ENCODE measurements at places on chromosomes 5 and 9.
A peak's percentile ranks its signal among the peaks of the same experiment; 100 is the strongest.

DNA sequence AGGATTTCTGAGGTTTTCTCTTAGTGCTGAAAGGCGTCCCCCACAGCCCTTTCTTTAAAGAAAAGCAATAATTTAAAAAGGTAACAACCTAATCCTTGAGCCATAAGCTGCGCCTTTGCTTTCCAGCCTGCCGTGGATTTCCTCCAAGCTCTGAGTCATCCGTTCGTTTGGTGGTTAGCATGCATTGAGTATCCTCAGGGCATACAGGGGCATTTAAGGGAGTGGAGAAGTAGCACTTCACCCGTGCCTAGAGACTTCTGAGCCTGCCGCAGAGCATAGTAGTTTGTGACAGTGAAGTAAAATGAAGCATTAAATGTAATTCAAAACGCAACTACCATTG lies 892 bp upstream of the TNC start:
- DNase-seq = no peak

DNA sequence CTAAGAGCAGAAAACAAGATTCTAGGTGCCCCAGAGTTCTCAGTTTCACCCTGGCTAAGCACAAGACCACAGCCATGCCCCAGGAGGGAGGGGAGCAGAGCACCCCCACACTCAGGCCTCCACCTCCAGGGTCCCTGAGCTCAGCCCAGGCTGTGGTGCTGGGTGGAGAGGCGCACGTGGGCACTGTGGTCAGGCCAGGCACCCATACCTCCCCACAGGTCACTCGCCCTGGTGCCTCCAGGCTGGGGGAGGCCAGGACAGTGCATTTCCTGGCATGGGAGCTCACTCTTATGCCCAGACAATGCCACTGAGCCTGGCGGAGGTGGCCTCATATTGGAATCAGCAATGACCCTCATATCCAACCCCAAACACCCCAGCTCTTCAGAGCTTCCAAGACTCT lies 78.8 kb downstream of the HRH2 start:
- no peak for DNase-seq

- no peak for DNase-seq
Observed at GRCh38 chr5:95358320-95358719, 32.8 kb upstream of the FAM81B start.

GRCh38 chr5:66958980-66959641 lies 237.5 kb downstream of the CD180 start:
- no peak for DNase-seq

- DNase-seq = no peak
Observed at GRCh38 chr5:1659100-1659981, 135.6 kb upstream of the LPCAT1 start.

DNA sequence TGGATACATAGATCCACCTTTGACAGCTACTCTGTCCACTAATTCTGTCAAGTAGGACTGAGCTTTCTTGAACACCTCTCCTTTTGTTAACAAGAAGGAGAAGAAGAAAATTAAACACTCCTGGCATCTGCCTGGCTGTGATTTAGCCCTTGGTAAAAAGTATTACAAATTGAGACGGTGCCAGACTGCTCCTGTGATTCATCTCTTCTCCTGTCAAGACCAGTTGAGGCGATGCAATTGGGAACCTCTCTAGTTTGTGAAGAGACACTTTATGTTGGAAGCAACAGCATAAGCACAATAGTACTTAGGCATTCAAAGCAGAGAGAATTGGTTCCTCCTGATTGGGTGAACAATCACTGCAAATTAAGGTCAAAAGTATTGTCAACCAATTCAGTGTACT lies 72.7 kb downstream of the GHR start:
- no peak for DNase-seq

DNA sequence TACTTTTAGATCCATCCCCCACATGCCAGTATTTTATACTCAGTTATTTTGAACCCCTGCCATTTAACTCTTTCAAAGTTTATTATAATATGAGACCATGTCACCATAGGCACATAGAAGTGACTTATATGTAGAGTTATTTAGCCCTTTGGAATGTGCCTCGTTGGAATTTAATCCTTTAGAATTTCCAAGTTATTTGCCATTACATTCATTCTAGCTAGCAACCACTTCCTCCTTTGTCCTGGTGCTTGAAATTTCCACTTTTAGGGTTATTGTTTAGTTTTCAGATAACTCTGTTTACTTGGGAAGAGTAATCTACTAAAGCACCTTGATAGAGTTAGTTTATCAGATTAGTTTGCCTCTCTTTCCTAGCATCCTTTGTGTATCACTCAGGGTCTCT lies 82.8 kb upstream of the TLE1 start:
- no peak for DNase-seq

DNA sequence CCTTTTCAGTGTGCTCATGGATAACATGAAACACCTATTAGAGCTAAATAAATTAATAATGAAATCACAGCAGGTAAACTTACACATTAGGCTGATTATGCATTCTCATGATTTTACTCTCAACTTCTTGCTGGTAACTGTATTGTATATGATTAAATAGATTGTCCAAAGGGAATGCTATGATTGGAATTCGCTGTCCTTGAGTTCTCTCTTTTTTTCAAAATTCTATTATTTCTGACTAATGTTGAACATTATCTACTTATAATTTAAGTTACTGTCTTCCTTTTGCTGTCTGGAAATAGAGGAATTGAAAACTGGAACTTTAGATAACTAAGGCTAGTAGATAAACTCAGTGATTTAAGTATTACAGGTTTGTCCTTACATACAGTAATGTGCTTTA lies 13.1 kb downstream of the CENPH start:
- DNase-seq = no peak

GRCh38 chr5:146921225-146921624 lies 42.7 kb upstream of the PPP2R2B start:
- no peak for DNase-seq

GRCh38 chr5:588406-588995 lies 23.6 kb upstream of the CEP72 start:
- DNase-seq = no peak

GRCh38 chr5:109413458-109413857 lies 3.7 kb upstream of the PJA2 start:
- DNase-seq = no peak

- DNase-seq = no peak
Observed at GRCh38 chr5:14135621-14136020, 7.5 kb upstream of the TRIO start.

GRCh38 chr5:14594378-14595074 lies 12.9 kb downstream of the OTULINL start:
- DNase-seq = no peak

DNA sequence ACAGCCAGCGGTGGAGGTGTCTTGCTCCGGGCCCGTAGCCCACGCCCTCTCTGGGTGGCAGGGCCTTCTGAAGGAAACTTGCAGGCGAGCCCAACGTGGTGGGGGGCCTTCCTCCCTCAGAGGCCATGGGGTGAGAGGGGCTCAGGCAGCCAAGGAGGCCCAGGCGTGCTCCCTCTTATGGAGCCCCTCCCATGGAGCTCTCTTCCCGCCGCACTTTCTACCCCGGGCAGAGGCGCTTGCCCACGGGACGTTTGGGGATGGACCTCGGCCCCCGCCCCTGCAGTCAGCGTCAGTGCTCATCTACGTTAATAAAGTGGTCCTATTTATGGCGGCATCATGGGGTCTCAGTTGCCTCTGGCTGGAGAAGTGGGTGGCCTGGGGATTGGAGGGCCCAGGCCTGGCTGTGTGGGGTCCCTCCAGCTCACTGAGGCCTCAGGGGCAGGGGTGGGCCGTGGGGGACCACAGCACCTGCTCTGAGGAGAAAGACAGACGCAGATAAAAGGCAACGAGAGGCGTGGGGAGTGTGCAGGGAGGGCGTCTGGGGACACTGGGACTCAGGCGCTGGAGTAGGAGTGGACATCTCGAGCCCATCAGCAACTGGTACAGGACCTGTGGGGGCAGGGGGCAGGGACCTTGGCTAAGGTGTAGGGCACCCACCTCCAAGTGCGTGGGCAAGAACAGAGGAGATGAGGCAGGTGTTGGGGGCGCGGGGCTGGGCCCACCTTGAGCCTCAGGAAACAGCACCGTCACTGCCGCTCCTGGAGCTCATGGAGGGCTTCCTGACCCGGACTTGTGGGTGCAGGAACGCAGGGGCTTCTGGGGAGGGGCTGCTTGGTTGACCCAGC lies 33.8 kb downstream of the FAM163B start:
- no peak for DNase-seq

GRCh38 chr9:32092031-32092430 lies 292.4 kb upstream of the ACO1 start:
- DNase-seq = no peak

DNA sequence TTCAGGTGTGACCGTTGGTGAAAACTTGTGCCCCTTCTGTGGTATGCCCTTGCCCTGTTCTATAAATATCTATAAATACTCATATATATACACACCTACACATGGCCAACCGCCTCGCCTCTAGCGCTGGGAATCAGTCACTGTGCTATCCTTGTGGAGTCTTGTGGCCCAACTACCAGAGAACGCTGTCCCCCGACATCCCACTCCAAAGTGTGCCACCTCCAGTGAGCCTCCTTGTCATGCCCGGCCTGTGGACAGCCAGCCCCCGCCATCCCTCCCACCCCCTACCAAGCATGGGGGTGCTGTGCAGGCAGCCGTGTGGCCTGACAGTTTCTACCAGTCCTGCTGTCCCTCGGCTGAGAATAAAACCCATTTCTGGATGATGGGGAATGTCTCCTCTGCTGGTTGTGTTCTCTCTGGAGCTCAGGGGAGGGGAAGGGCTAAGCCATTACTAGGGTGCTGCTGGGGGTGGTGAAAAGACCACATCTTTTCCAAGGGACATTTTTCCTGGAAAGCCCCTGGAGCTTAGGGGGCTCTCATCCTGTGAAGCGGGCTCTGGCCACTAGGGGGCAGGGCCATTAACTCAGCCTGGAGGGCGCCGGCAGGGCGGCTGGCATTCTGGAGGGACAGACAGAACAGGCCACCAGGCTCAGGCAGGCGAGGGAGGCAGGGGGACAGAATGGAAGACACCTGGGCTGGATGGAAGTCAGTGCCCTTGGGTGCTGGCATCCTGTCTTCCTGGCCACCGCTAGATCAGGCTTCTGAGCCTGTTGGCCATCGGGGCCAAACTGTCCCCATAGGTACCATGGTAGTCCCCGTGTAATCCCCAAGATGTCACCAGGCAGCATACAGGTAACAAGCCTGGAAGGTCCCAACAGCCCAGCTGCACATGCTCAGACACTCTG lies 20.7 kb downstream of the GOLGA2 start:
- DNase-seq = peak; percentile 58

DNA sequence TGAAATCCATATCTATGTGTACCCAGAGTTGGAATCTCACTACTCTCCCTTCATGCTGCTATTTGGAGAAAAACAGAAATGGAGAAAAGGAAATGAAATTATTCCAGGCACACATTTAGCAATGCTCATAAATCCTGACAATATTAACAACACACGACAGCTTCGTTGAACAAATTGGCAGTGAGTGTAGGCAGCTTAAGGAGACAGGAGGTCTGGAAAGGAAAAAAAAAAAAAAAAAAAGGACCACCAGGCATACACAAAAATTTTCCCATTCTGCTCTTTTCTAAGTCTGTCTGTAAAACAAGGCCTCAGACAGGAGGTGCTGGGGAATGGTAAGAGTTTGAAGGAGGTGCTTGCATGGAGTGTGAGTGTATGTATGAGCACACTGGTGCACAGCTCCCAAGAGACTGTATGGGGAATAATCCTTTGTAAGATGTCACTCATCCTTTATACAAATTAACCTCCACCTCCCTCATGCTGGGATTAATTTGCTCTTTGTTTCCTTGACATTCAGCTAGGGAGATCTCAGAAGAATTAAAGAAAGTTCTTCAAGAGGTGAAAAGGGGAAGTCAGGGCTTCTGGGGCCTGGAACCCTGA lies 78.9 kb downstream of the ASTN2 start:
- no peak for DNase-seq

DNA sequence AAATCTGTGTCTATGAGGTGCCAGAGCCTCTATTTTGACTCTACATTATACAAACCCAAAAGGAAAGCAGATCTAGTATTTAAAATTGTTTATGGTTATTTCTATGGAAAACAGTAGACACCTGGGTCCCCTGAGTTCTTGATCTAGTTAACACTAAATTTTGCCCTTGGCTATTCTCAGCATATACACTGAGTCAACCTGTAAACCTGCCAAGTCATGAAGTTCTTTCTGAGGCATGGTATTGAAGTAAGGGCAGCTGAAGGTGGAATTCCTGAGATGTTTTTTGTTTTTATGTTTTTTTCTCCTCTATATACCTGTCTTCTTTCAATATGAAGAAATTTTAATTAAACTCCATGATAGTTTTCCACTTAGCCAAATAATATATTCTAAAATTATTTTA lies 120.2 kb downstream of the PDE4D start:
- no peak for DNase-seq

DNA sequence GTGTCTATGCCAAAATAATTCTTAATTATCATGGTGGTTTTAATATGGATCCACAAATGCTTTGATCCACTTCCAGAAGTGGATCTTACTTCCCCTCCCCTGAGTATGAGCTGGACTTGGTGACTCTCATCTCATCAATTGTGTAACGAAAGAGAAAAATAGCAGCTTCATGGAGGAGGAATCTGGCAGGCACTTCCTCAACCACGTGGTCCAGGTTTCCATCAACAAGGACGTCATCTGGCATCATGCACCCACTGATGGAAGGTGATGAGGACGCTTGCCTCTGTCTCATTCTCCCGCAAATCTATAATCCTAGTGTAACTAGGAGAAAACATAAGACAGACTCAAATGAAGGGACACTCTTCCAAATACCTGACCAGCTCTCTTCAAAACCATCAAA lies 54.6 kb upstream of the S1PR3 start:
- no peak for DNase-seq

GRCh38 chr9:132157347-132158116 lies 4.3 kb upstream of the NTNG2 start:
- no peak for DNase-seq

- DNase-seq = no peak
Observed at GRCh38 chr9:20442461-20443319, 179.6 kb downstream of the MLLT3 start.

- no peak for DNase-seq
Observed at GRCh38 chr5:83645936-83646335, 74.7 kb downstream of the HAPLN1 start.

DNA sequence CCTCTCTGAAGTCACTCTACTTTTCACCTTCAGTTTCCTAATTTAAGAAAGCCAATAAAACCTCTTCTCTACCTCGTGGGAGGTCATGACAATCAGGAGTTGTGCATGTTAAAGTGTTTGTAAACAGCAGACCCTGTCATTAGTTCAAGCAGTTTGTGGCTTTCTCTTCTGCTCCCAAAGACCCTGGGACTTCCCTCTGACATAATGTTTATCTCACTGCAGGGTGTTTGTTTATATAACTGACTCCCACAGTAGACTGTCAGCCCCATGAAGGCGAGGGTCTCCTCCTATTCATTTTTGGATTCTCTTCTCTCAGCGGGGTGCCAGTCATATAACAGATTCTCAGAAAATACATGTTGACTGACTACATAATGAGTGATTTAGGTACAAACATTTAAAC lies 360.0 kb upstream of the ZNF462 start:
- DNase-seq = no peak

- no peak for DNase-seq
Observed at GRCh38 chr9:127263237-127263636, 1.3 kb upstream of the GARNL3 start.

GRCh38 chr9:70747261-70747718 lies 332.8 kb upstream of the KLF9 start:
- DNase-seq = no peak

- peak; percentile 63 for DNase-seq
Observed at GRCh38 chr9:35748858-35749514, at the start of the genes GBA2 and RGP1. GBA2 (minus strand) TSS chr9:35749228; CDS start chr9:35748704, 524 bp downstream. RGP1 (plus strand) TSS chr9:35749287; CDS start chr9:35749756, 469 bp downstream.

GRCh38 chr5:10709933-10710332 lies 51.1 kb downstream of the DAP start:
- DNase-seq = no peak

GRCh38 chr9:69601698-69602097 lies 70.5 kb downstream of the APBA1 start:
- DNase-seq = no peak
